ENCODE measurements at places on chromosomes 4 and X.

- no peak for DNase-seq
These were observed 494.4 kb downstream of the KCNIP4 start for GRCh38 chr4:21454201-21454600.

DNA sequence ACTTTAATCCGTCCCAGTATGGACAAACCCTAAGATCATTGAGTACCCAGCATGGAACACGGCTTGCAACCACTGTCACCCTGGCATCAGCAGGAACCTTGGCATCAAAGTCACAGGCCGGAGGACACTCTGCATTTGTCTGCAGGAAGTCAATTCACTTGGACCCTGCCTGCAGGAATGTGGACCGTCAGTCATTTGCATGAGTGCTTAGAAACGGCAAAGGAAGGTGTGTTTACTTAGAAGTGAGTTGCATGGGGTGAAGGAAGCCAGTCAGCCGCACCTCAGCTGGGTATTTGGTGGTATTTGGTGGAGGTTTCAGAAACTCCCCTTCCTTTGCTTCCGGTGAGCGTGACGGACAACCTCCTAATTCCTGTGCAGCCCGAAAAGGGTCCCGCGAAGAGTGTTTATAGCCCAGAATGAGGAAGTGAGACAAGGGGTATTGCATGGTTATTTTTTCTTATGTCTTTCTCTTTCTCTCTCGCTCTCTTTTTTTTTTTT is 15.5 kb downstream of the P2RY8 start:
- DNase-seq = no peak

- DNase-seq = no peak
These were observed 483.6 kb downstream of the BCOR start for GRCh38 chrX:39613997-39614679.

DNA sequence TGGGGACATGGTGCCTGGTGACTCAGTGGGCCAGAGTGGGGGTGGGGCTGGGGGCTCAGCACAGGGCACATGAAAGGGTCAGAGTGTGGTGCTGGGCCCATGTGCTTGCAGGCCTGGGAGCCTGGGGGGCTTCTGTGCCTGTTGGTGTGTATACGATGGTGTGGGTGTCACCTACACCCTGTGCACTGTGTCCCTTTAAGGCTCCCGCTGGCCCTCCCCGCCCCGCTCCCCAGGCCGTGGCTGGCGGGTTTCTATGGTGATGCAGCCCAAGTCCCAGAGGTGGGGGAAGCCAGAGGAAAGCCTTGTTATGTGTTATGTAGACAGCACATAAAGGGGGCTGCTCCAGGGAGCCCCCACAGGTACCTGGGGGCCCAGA is 5.5 kb downstream of the L1CAM start:
- DNase-seq = no peak

GRCh38 chr4:127364911-127365310 is 267.8 kb upstream of the INTU start:
- no peak for DNase-seq

- no peak for DNase-seq
These were observed 93.2 kb upstream of the AP1S2 start for GRCh38 chrX:15947648-15948317.

DNA sequence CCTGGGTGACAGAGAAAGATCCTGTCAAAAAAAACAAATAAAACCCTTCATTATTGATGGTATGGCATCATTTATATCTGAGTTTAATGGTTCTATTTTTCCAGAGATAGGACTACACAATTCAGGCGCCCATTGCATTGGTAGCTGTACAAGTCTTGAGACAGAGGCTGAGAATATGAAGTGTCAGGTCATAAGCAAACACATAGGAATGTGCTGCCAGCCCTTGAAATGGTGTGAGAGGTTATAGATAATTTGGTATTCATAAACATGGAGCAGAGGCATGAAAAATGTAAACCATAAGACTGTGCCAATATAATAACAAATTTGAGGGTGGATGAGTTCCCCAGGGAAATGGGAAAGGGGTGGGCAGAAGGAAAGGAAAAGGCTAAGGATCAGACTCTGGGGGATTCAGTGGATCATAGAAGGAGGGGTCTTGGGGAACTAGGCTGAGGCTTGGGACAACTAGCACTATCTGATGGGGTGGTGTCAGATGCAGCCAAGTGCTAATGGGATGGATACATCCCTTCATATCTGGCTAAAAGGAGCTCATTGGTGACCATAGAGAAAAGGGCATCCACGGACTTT is 50.8 kb downstream of the MAOA start:
- no peak for DNase-seq

GRCh38 chr4:156763511-156763910 is 208.1 kb downstream of the PDGFC start:
- DNase-seq = no peak

DNA sequence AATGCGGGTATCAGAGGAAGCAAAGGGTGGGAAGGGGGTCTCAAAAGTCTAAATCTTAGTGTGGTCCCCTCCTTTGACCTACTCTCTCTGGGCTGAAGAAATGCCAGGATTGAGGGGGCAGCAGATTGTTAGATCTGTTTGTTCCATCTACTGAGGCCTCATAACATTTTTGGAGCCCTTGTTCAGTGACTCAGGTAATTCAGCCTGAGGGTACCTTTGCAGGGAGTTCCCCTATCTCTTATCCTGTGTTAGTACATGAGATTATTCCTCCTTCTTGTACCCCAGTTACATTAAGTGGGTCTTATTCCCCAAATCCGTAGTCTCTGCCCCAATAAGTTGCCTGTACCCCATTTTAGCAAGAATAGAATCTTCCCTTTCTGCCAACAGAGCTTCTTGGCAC is 79.0 kb downstream of the RTL9 start:
- no peak for DNase-seq

- no peak for DNase-seq
These were observed 2.8 kb downstream of the SFRP2 start for GRCh38 chr4:153785910-153786721.

- DNase-seq = no peak
These were observed 610.4 kb downstream of the BCOR start for GRCh38 chrX:39487166-39487968.

- no peak for DNase-seq
These were observed 263.6 kb downstream of the PTTG2 start for GRCh38 chr4:38223782-38224236.

DNA sequence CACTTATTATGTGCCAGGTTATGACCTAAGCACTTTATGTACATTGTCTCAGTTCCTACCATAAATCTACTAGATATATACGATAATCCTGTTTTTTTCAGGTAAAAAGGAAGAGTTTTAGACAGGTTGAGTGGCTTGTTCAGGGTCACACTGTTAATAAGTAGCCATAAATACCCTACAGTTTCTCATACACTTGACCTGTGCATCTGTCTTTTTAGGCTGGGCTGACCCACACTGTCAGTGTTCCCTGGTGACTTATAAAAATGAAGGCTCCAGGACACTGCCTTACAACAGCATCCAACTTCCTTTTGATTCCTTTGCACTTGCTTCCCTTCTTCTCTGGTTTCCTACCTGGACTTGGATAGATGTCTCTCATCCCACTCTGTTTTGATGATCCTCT is 78.2 kb upstream of the PAQR3 start:
- DNase-seq = no peak

DNA sequence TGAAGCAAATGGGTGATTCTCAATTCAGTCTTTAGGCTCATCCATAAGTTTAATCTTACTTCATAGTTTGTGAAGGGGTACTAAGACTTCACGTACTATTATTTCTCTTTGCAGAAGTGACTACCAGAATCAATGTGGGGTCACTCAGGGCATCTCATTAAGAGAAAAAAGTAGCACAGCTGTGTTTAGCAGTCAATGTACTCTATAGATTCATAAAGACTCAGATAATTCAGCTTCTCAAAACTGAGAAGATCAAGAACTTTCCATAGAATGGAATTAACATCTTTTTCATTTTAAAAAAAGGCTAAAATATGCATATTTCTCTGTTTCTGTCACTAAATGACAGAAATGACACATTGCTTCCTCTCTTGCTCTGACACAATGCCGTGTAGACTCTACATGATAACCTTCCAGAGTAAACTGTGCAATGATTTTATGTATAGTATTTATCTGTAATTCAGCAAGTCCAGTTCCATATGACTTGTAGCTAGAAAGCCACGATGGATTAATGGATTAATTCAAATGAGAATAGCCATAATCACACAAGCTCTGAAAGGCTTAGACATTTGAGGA is 20.3 kb upstream of the LSM6 start:
- no peak for DNase-seq

- DNase-seq = no peak
These were observed 36.3 kb upstream of the ADRA2C start for GRCh38 chr4:3729882-3730226.

DNA sequence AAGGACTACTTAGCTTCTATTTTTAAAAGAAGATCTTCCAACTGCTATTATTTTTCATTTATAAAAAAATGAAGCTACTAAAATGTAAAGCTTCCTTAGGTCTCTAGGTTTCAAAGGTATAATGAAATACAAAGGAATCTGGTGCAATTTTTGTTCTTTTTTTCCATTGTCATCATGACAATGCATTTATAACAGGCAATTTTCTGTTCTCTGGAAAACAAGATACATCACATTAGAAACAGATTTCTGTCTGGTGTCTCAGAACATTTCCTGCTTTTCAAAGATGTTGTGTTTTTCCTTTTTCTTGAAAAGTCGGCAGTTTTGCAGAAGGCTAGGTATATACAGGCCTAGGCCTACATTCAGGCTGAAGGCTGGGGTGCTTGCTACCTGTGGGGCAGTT is 63.6 kb upstream of the ATP8A1 start:
- no peak for DNase-seq

- DNase-seq = no peak
These were observed 167.6 kb downstream of the GC start for GRCh38 chr4:71616168-71616811.

GRCh38 chrX:28966331-28966730 is 379.1 kb downstream of the IL1RAPL1 start:
- no peak for DNase-seq

DNA sequence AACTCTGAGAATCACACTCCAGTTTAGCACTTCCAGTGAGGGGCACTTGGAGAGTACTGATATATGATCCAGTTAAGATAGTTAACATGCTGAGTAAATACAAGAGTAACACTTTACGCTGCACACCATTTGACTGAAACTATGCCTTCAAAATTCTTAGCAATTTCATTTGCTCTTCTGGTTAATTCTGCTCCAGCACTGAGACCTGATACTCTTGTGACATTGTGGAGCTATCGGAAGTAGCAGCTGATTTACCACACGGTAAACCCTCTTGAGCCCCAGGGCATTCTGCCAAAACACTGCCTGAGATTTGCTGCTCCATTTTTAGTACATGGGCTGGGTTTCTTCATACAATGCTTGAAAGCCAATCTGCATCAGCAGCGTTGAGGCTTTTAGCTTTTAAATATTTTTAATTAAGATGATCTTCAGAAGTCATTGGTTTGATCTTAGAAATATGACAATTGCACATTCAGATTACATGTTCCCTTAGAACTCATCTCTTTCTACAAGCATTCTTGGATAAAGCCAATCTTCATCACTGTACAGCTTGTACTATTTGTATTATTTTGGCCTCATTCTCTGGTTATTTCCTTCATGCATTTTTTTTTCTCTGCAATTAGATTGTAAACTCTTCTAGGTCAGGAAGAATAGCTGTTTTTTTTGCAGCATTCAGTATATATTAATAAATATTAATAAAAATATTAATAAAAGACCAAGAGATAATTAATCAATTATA is 67.8 kb upstream of the ETNPPL start:
- DNase-seq = peak; percentile 72

DNA sequence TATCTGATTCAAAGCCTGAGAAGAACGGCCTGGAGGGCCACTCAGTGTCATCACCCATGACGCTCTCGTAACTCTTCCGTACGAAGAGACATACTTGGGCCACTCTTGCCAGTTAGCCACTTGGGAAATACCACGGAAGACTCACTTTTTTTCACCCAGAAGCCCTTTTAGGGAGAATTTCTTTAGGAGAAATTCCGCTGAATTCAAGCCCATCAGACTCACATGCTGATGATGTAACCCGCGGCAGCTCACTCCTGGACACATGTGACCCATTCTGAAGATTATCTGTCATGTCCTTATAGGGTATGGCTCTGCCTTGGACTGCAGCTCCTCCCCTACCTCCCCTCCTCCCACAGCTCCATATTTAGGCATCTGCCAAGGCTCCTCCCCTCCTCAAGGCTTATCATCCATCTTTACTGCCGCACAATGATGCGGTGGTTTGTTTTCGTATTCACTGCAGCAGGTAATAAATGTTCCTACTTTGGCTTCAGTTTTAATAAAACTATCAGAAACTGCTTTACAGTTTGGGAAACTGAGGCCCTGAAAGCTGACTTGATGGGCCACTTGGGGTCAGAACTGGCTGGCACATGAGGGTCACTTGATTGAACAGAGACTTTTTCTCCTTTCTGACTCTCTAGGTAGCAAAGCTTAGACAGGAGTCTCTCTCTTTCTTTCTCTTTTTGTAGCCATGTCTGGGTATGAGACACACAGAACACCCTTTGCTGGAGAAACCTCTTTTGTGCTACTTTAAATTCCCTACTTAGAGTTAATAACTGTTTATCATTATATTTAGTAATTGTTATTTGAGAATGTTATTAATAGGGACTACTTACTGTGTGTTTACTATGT is 42.1 kb downstream of the RHOH start:
- no peak for DNase-seq

- no peak for DNase-seq
These were observed 43.4 kb upstream of the GEMIN8 start for GRCh38 chrX:14073071-14073470.

- DNase-seq = no peak
These were observed 287.2 kb downstream of the TENM3 start for GRCh38 chr4:182530451-182530850.

DNA sequence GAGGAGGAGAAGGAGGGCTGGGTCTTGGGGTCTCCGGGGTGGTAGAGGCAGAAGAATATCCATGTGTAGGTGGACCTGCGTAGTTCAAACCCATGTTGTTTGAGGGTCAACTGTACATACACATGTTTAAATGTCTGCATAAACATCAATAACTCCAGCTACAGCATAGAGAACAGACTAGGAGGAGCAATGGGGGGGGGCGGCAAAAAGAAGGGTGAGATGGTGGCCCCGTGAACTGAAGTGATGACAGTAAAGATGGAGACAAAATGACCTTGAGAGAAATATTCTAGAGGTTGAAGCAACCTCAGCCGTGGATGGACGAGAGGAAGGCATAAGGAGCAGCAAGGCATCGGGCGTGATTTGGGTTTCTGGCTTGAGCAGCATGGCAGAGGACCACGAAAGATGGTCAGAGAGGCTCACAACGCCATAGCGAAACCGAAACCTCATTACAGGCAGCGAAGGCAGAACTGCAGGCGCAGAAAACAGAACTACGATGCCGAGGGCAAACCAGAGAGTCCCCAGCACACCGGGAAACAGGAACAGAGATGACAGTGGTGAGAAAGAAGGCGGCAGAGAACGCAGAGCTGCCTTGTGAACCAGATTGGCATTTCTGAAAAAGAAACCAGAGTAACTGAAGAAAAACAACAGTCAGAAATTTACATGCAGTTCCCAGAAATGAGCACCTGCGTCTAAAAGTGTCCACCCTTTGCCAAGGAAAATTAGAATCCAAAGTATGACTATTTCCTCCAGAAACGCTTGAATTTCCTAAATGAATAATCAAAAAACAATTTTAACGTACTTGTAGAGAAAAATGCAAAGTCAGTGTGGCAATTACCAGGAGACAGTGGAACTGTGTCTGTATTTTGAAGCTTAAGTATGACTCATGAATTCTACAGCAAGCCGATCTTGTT is 50.3 kb upstream of the ENPP6 start:
- DNase-seq = no peak

GRCh38 chrX:40098264-40099054 is 701 bp upstream of the BCOR start:
- no peak for DNase-seq

Measured in NCI-H187 (cell line).